ENCODE measurements at places on chromosomes 1 and 21.
A peak's percentile ranks its signal among the peaks of the same experiment; 100 is the strongest.

GRCh38 chr1:33821291-33821690 is 42.6 kb upstream of the HMGB4 start:
- no peak for DNase-seq

DNA sequence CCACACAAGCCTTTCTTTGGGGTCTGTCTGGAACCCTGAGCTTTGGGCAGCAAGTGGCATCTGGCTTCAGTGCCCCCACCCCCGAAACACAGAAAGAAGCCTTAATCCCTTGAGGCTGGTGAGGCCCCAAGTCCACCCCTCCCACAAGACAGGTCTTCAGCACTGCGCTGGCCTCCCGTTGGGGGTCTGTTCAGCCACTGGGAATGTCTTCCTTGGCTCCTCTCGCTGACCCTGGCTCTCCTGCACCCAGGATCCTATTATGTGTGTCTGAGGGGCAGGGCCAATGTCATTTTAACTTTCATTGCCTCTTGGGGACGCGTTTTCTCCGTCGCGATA is 26.9 kb downstream of the ATP8B2 start:
- no peak for DNase-seq

GRCh38 chr1:109687641-109688499 is at the start of gene GSTM1:
TSS of gene GSTM1 (plus strand) at chr1:109687817. CDS start at chr1:109687874, 57 bp downstream.
- DNase-seq: no peak

GRCh38 chr1:153535242-153536011 is at the start of gene S100A6:
TSS of gene S100A6 (minus strand) at chr1:153535991. CDS start at chr1:153535339, 652 bp downstream.
- DNase-seq: no peak

GRCh38 chr1:156124557-156125483 is 10.3 kb downstream of the LMNA start:
- DNase-seq: no peak

DNA sequence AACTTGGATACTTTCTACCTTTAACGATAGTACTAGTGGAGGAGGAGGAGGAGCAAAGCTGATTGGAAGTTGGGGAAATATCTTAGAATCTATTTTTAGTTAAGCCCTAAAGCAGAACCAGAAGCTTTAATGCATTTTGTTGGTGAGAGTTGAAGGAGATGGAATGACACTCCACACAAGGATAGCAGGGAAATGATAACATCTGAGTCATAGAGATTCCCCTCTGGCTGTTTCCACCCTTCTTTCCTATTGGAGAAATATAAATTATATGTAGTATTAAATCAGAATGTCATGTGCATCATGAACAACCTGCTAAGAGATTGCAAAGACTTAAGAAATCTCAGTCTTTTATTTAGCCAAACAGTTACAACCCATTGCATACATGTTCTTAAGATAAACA is 1357.7 kb downstream of the NCAM2 start:
- no peak for DNase-seq

DNA sequence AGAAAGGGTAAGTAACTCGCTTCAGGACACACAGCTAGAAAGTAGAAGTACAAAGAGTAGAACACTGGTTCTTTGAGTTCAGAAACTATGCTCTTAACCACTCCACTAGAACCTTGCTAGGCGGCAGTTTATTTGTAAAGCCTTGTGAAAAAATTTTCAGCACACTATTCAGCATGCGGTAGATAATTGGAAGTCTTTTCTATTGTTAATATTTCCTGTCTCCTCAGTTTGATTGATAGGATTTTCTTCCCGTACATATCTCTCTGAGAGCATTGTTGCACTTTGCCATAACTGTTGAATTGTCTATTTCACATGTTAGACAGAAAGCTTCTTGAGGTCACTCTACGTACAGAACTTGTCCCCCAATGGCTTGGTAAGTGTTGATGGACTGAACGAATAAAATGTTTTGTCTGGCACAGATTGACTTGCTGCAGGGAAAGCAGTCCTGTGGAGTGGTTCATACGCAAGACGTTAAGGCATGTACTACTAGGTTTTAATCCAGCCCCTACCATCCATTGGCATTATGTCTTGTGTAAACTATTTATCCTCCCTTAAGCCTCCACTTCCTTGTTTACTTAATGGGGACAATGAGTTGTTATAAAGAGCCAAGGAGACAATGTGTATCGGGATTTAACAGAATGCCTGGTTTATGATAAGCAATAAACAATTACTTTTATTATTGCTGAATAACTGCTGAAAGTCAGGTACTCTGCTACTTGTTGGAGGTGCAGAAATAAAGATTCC is 35.8 kb downstream of the C1orf21 start:
- DNase-seq: no peak

- DNase-seq: no peak
Measured at GRCh38 chr1:108100148-108100547, 100.0 kb downstream of the SLC25A24 start.

GRCh38 chr1:93519199-93519829 is 71.4 kb downstream of the FNBP1L start:
- no peak for DNase-seq

GRCh38 chr1:7574121-7575040 is 196.7 kb upstream of the VAMP3 start:
- no peak for DNase-seq

DNA sequence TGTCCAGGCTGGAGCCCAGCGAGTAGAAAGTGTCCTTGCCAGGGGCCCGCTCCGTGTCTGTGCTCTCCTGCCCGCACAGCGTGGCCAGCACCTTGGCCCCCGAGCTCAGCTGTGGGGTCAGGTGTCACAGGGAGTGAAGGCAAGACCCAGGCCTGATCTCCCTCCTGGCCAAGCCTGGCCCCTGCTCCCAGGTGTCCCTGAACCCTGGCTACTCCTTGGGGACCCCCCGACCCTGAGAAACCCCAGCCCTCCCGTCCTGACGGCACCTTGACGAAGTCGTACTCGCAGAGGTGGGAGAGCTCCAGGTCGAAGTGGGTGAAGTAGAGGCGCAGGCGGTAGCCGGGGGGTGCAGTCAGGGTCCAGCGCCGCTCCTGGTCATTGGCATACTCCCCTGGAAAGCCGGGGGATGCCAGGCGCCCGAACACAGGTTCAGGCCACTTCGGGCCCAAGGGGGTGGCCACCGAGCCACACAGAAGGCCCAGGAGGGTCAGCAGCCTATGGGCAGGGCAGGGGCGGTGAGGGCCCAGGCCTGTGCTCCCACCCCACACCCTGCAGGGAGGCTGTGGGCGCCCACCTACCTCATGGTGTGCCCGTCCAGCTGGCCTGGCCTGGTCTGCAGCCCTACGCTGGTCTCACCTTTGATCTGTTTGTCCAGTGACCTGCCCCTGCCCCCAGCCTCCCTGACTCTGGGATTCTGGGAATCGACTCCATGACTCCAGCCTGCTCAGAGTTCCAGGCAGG is at the start of gene MASP2:
MASP2 (minus strand) TSS at position 615 of the 741 bp plus-strand sequence; CDS start at position 583, 32 bp downstream.
- no peak for DNase-seq

DNA sequence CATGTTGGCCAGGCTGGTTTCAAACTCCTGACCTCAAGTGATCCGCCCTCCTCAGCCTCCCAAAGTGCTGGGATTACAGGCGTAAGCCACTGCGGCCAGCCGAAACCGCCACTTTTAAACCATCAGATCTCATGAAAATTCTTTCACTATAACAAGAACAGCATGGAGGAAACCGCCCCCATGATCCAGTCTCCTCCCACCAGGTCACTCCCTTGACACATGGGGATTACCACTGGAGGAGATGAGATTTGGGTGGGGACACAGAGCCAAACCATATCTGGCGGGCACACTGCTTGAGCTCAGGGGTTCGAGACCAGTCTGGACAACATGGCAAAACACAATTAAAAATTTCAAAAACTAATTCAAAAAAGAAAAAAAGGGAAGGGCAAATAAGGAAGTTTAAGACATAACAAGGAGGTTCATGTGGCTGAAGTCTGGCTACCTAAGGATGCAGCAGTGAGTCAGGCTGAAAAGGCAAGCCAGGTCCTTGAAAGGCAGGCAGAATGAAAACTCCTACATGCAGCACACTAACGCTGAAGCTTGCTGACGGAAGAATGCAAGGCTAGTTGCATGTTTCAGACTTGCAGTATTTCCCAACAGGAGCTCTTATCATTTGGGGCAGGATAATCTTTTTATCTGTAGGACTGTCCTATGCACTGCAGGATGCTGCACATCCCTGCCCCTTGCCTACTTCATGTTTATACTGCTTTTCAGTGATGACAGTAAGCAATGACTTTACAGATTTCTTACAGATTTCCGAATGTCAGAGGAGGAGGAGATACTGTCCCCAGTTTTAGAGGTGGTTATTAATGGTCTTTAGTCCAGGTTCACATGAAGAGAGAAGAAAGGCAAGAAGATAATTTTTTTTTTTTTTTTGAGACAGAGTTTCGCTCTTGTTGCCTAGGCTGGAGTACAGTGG is 49.3 kb downstream of the FBXO42 start:
- DNase-seq: no peak

DNA sequence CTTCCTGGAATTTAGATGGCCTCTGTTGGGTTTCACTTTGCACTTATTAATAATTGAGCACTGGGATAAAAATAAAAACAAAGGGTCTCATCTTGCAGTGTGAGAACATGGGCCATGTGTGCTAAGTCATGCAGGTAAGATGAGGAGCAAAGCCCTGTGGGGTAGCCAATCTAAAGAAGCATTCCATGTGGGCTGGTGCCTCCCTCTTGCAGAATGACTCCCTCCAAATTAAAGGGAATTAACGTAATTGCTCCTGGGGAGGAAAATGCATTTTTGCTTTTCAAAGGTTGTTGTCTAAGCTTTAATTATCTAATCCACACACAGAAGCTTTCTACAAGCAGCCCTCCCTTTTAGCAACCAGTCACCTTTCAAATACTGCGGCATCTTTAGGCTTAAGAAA is 69.8 kb downstream of the CDC14A start:
- peak; percentile 56 for DNase-seq

- DNase-seq: no peak
Measured at GRCh38 chr1:22619252-22619651, 17.2 kb upstream of the C1QA start.

GRCh38 chr1:151655371-151655770 is 43.5 kb downstream of the SNX27 start:
- DNase-seq: no peak

Measured in NCI-H1436 treated with DMSO at 0.1 percent for 48 hours (cell line).